ENCODE measurements at places on chromosomes 6 and 20.

DNA sequence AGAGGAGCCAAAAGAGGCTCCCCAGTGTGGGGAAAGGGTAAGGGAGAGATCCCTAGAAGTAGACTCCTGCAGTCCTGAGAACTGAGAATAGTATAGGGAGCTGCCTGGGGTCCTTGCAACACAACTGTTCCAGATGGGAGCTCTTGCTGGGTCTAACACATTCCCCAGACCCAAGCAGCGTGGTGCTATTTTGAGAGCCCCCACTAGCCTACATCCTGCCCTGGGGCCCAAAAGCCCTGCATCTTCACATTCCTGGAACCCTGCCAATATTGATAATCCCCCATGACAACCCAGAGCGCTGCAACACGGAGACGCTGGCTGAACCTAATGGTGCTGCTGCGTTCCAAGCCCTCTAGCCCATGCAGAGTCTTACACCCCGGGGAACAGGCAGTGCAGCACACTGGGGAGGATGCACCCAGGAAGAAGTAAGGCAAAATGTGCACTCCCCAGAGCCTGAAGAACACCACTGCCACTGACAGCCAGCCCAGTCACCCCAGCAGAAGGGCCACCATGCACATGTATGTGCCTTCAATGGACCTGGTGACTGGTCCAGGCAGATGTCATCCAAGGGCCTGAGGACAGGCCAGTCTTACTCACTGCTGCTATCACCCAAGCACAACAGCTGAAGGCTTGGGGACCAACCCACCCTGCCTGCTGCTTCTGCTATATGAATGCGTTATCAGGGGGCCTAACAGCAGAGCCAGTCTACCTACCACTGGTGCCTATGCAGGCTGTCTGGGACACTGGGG is 7.0 kb upstream of the RNF217 start:
- no peak for DNase-seq

DNA sequence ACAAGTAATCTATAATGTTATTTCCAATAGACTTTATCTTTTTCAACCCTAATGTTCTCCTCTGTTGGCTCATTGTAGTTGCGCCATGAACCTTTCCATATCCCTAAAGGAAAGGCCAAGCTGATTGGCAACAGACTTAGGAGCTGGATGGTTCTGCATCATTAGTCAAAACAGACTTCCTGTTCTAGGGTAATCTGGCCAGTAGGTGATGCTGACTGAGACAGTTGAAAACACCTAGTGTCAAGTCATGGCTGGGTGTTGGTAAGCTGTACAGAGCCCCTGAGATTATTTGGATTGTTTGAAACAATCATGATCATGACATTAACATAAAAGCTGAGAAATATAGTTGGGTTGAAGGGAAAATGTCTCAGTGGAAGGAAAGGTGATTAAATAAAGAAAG is 231.4 kb downstream of the PHACTR1 start:
- DNase-seq, result no peak

DNA sequence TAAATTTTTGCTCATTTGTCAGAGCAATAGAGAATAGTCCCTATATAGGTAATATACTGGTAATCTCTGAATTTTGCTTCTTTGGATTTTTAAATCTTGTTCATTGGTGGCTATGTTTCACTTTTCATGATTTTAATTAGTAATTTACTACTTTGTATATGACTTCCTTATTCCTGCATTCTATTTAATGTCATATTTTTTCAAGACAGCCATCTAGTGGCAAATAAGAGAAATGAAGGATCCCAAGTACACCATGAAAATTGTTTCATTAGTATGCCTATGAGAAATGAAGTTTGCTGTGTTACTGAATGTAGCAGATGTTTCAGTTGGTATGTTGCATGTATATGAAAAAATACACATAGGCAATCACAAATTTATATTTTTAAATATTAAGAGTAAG is 82.4 kb downstream of the ZNF292 start:
- no peak for DNase-seq

DNA sequence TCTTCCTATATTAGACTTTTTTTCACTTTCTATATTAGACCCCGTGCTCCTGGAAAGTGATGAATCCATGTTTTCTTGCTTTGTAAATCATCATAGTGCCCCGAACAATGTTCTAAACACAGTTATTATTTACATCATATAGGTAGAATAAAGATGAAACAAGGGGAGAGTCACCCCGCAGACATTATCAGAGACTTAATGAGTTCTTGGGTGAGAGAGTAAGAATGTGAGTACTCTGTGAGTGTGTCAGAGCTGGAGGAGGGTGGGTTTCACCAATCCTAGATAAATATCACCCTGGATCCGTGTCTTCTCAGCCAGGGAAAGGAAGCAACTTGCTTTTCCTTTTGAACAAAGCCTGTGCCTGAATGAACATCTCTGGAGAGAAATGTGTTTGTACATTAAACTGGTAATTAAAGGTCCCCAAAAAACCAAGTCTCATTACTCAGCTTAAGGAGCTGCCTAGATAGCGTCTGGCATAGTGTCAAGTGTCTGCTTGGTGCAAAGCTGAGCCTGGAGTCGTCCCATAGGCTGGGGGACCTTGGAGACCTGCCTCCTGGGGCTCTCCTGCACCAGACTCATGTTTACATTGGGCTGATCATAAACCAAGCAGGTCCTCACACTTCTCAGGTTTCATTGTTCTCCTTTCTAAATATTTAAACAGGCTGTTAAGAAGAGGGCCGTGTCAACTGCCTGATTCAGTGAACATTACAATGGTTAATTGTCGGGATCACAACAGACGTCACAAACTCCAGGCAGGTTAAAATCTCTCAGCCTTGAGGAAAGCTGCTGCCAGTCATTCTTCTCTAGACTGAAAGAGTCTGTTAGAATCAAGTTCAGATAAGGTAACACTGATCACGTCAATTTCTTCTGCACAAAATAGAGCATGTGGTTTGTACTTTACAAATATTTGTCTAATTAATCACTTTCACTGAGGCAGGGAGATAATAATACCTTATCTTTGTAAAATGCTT is 179.7 kb upstream of the MYLIP start:
- no peak for DNase-seq

GRCh38 chr6:54614499-54615195 is 231.9 kb upstream of the FAM83B start:
- no peak for DNase-seq

GRCh38 chr20:39234520-39235095 is 272.5 kb downstream of the DHX35 start:
- DNase-seq, result no peak

- DNase-seq, result no peak
Observed at GRCh38 chr6:169917153-169917552, 165.7 kb downstream of the ERMARD start.

DNA sequence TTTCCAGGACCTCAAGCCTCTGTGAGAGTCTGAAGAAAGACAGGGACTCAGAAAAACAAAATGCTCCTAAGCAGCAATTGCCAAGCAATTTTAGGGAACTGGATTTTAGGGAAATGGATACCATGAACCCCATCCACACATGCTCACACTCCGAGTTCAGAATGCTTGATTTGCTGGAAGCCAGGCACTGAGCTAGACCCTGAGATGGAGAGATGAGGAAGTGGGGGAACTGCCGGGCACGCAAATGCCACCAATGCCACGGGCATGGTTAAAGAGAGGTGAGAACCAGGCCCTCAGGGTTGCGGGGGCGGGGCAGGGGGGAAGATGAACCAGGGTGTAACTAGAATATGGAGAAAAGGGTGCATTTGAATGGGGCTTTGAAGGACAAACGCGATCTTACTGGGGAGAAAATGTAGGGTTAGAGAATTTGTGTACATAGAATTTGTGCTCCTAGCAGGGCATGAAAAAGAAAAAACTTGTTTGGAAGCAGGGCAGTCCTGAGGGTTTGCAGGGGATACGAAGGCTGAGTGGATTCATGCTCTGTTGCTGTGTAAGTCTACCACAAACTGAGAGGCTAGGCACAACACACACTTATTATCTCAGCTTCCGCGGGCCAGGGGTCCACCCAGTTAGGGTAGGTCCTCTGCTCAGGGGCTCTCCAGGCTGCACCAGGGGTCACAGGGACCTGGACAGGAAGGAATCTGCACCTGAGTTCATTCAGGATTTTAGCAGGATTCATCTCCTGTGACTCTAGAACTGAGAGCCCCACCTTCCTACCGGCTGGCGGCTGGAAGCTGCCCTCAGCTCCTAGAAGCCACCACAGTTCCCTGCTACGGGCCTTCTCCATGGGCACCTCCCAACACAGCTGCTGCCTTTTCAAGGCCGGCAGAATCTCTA is 108.0 kb downstream of the SNX5 start:
- no peak for DNase-seq

DNA sequence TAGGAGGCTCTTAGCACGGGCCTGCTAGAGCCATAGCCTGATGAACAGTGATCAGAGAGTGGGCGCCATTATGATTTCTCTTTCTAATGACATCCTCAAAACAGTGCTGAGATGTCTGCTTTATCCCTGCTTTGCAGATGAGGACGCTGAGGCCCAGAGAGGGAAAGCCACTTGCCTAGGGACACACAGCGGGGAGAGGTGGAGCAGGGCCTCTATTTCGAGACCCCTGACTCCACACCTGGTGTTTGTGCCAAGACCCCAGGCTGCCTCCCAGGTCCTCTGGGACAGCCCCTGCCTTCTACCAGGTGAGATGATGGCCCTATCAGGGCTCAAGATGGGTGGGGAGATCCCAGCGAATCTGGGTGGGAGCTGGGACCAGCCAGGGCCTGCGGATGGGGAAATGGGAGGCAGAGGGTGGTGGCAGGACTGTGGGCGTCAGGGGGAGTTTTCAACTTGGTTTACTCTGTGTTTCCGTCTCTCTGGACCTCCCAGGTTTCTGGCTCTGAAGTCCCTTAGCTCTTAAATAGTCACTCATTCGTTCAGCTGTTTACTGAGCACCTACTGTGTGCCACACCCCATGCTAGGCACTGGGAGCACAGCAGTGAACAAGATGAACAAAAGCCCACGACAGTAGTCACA is 36.7 kb downstream of the SRC start:
- DNase-seq, result no peak

GRCh38 chr20:48465271-48465670 is 362.5 kb downstream of the PREX1 start:
- DNase-seq, result no peak

GRCh38 chr6:144104898-144105487 is 9.6 kb upstream of the SF3B5 start:
- DNase-seq, result no peak

DNA sequence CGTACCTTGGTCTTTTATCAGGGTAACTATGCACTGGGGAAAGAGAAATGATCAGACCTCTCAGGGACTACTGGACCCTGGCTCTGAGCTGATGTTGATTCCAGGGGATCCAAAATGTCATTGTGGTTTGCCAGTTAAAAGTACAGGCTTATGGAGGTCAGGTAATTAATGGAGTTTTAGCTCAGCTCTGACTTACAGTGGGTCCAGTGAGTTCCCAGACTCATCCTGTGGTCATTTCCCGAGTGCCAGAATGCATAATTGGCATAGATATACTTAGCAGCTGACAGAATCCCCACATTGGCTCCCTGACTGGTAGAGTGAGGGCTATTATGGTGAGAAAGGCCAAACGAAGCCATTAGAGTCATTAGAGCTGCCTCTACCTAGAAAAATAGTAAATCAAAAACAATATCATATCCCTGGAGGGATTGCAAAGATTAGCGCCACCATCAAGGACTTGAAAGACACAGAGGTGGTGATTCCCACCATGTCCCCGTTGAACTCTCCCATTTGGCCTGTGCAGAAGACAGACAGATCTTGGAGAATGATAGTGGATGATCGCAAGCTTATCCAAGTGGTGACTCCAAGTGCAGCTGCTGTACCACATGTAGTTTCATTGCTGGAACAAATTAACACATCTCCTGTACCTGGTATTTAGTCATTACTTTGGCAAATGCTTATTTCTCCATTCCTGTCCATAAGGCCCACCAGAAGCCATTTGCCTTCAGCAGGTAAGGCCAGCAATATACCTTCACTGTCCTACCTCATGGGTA is 152.4 kb downstream of the THBS2 start:
- no peak for DNase-seq

DNA sequence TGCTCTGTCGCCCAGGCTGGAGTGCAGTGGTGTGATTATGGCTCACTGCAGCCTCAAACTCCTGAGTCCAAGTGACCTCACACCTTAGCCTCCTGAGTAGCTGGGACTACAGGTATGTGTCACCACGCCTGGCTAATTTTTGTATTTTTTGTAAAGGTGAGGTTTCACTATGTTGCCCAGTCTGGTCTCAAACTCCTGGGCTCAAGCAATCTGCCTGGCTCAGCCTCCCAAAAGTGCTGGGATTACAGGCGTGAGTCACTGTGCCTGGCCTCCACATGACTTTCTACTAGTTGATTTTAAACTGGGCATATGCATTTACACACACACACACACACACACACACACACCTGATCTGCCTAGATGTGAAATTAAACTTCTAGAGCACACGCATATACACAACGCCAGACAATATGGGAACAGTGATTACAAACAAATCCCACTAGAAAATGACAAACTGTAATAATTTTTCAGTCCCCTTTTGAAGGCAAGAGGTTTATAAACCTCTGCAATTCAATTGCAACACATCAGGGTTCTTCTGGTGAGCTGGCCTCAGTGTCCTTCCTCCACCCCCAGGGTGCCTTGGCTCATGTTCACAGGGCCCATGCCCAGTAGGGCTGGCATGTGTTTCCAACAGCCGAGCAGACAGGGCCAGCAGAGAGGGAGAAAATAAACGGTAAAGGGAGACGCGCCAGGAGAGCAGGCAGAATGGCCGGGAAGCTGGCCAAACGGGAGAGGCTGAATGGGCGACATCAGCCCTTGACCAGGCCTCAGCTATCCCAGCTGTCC is 31.2 kb downstream of the PARD6B start:
- DNase-seq, result peak; percentile 84

GRCh38 chr20:38129893-38130609 is 35.0 kb downstream of the TGM2 start:
- no peak for DNase-seq

- no peak for DNase-seq
Observed at GRCh38 chr6:53398247-53399026, 49.7 kb upstream of the ELOVL5 start.

GRCh38 chr20:25514747-25515340 is 70.5 kb downstream of the NINL start:
- DNase-seq, result no peak

GRCh38 chr6:126643352-126643751 is 303.4 kb downstream of the CENPW start:
- DNase-seq, result no peak

DNA sequence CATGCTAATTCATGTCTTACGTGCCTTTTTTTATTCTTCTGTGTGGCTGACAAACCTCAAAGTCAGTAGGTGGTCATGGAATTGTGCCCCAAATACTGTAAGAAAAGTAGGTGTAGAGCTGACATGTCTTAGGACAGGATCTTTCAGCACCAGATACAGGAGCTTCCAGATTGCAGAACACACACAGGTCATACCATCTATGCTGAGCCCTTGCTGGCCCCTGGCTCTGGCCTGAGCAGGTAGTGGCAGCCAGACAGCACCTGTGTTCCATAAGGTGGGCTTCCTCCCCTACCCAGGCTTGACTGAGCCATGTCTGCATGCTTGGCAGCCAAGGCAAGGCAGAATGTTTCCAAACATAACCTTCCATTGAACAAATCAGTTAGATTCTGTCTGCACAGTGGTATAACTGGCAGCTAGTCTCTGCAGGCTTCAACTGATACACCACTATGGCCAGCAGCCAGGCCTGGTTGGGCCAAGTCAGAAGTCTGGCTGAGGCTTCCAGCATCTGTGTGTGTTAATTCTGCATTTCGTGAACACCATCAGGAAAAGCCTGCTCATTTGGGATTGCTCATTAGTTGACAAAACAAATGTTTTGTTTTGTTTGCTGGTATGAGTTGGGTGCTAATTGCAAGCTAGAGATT is 366.5 kb downstream of the FOXA2 start:
- no peak for DNase-seq

GRCh38 chr6:157685596-157686280 is 137.3 kb upstream of the SNX9 start:
- DNase-seq, result no peak

Data from C1 segment of cervical spinal cord (tissue), 14 donors.